ENCODE measurements at places on chromosomes 6 and 20.

- DNase-seq = no peak
Measured at GRCh38 chr6:10268611-10269310, 146.1 kb downstream of the TFAP2A start.

DNA sequence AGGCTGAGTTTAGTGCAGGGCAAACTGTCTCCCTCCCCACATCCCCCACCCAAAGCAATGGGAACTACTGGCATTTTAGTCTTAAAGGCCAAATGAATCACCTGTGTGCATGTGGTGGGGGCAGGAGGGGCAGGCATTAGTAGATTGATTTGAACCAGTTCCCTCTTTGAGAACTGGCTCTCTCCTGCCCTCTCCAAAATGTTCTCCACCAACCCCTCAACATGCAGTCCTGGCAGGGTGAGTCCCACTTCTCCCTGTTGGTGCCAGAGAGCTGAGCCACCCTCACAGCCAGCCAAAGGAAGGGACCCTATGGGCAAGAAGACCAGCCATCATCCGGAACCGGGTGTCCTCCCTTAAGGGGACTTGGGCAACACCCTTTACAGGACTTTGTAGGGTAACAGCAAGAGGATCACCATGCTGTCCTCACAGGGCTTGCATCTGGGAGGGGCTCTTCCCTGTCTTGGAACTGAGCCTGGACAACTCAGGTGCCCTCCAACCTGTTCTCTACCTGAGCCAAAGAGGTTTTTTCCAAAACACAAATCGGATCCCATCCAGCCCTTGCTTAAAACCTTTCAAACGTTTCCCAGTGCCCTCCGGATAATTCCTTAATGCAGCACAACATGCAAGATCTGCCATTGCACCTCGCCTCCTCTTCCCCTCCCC, 80.6 kb downstream of the MRPL14 start:
- no peak for DNase-seq

DNA sequence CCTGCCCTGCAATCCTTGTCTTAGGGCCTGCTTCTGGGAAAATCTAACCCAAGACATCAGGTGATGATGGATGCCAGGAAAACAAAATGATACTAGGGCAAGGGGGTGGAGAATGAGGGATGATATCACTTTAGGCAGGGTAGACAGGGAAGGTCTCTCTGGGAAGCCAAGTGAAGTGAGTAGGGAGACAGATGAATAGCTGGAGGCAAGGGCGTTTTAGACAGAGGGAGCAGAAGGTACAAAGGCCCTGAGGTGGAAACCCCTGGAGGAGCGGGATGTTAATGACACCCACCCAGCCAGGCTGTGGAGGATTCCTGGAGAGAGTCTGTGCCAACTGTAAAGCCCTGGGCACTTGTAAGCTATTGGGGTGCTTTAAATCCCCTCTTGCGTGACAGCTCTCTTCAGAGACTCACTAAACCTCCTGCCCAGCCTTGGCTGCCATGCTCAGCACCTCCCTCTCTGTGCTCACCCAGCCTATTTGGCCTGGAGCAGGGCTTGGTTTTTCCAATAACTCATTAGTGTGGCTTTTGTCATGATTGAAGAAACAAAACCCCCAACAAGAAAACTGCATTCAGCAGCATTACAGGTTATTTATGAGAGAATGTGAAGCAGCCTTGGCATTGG, 12.4 kb upstream of the MDGA1 start:
- DNase-seq = no peak

GRCh38 chr6:169253337-169254238, at the start of gene THBS2:
Gene THBS2, minus strand, starts transcription at chr6:169253846. Its CDS starts 3,062 bp downstream, at chr6:169250784.
- no peak for DNase-seq

GRCh38 chr20:13825465-13825864, 40.6 kb downstream of the NDUFAF5 start:
- no peak for DNase-seq
